Stimulated activated naive B cell treated with anti-CD40 and anti-IgM and Interleukin-4, amounts not matched to agents 10 μg/mL and 1 μg/mL and 100 μg/mL, for 72 hours (primary cell): ENCODE measurements at places on chromosomes 6 and 20.

- DNase-seq = no peak
Observed at GRCh38 chr6:136408204-136408603, 118.6 kb upstream of the BCLAF1 start.

- no peak for DNase-seq
Observed at GRCh38 chr6:54899986-54900385, 53.4 kb downstream of the FAM83B start.

GRCh38 chr6:150936021-150936555 is 70.6 kb downstream of the MTHFD1L start:
- no peak for DNase-seq

- DNase-seq = no peak
Observed at GRCh38 chr20:42634156-42634555, 555.5 kb downstream of the PTPRT start.

- no peak for DNase-seq
Observed at GRCh38 chr6:34447910-34448309, 18.0 kb upstream of the PACSIN1 start.

DNA sequence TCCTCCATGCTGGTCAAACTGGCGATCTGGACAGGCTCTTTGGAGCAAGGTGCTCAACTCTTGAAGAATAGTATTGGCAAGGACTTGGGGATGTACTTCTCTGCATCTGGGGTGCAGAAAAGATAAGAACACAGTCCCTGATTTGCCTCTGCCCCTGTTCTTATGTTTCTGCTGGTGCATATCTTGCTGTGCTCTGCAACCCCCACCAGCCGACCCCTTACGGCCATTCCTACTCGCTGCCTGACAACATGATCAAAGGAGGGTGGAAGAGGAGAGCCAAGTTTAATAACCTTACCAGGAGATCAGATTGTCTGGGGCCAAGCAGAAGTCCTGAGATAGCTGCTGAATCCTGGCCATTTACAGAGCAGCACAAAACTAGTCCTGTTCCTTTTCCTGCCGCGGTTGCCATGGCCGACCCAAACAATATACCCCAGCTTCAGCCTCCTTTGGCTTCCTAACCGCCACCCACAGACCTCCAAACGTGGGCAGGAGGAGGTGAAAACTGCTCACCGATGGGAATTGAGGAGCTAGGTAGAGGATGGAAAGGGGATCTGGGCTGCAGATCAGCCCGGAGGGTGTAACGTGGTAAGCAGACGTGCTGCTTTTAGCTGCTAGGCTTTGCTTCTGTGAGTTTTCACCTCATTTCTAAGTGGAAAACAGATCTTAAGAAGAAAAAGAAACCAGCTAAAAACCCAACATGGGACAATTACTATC is 60.9 kb downstream of the ATXN1 start:
- no peak for DNase-seq

DNA sequence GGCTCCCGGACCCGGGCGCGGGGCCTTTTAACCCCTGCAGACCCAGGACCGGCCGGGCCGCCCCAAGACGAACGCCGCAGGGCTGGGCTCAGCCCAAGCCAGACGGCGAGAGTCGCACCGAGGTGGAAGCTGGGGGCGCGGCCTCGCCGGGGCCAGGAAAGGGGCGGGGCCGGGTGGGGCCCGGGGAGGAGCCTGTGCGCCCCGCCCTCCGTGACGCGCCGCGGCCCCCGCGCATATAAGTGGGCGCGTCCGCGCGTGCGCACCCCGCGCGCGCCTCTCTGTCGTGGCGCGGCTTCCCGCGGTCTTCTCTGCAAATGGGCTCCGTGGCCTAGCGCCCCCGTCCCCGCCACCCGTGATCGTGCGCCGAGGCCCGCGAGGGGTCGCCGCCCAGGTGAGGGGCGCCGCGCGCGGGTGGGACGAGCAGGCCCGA is at the start of gene PPDPF:
TSS of gene PPDPF (plus strand) at position 262 of the 430 bp plus-strand sequence. CDS start 544 bp downstream, outside the sequence.
- DNase-seq = peak; percentile 78

GRCh38 chr6:50850223-50851048 is 31.8 kb downstream of the TFAP2B start:
- no peak for DNase-seq

DNA sequence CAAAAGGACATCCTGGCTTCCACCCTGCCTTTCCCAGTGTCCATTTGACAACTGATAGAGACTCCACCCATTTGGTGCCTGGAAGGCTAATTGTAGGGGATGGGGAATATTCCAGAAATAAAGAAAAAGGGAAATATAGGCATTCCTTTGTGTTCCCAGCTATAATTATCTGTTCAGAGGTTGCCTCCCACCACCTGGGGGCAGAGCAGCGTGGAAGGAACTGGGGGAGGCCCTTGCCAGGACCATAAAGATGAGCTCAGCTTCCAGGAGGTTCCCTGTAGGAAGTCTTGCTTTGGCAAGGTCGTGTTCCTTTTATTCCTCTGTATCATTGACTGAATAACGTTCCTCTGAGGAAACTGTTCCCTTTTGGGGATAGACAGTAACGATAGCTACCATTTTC is 214.7 kb downstream of the TFAP2C start:
- no peak for DNase-seq

DNA sequence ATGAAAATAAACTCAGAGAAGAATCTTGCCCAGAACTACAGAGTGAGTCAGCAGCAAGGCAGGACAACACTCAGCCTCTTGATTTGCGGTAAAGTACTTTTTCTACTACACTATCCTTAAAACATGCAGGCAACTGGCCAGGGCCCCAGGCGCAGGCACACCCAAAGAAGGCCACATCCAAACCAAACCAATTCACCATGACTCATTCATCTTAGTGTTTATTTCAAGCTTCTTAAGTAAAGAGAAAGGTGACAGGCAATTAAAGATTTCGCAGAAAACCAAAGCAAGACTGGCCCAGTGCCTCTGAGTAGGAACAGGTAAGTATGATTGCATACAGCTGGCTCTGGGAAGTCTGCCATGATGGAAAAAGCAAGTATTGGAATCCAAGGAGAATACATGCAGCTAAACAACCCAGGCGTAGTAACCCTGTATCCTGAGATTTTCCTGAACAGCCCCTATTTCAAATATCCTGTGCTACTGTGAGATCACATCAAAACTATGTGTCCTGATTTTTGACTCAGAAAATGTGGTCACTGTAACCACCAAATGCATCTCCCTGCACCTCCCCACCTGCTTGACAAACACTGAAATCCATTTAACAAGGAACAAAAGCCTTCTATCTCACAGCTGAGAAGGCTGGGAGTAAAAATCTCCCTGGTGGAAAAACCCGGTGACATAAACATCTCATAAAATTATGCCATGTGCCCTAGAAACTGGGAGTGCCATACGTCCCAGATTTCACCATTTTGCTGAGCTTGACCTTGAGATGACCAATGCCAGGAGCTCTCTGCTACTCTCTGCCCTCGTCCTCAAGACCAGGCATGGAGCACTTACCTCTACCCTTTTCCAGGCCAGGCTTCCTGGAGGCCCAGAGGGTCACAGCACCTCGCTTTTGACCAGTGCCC is 12.4 kb downstream of the WFDC3 start:
- no peak for DNase-seq

- peak; percentile 85 for DNase-seq
Observed at GRCh38 chr20:17856024-17856564, 112.5 kb downstream of the SNX5 start.

DNA sequence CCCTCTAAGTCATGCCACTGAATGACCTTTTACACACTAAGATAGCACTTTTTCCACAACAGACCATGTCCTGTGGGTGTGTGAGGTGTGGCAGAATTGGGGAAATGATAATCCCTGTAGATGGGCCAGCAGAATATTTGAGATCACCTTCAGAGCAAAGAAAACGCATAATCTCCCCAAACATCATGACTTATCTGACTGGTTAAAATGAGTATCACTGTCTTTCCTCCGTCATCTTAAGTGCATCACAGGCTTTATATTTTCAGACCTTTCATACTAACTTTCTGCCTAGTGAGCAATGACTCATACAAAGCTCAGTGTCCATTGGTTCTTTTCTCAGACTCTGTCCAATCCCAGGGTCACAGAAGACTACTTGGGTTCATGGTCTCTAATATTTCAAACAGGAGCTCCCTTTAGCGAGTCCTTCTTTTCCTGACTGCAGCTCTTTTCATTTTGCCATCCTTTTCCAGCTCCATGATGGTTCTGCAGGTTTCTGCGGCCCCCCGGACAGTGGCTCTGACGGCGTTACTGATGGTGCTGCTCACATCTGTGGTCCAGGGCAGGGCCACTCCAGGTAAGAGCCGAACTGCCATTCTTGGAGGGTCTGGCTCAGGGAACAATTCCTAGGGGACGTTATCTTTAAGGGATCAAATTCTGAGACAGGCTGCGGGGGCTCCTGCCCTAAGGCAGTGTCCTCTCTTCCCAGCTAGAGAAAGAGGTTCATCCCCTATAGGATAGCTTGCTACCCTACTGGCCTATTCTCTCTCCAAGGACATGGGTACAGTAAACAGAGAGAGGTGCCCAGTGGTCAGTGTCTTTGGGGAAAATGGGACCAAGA is at the start of gene HLA-DPB1:
TSS of gene HLA-DPB1 (plus strand) at position 423 of the 838 bp plus-strand sequence. CDS start at position 475, 52 bp downstream.
- peak; percentile 65 for DNase-seq

- no peak for DNase-seq
Observed at GRCh38 chr6:26003102-26003694, 40.6 kb downstream of the TRIM38 start.

- no peak for DNase-seq
Observed at GRCh38 chr20:58718121-58718563, 25.5 kb downstream of the NPEPL1 start.

- peak; percentile 1 for DNase-seq
Observed at GRCh38 chr6:120354452-120355098, 979.7 kb downstream of the TBC1D32 start.

DNA sequence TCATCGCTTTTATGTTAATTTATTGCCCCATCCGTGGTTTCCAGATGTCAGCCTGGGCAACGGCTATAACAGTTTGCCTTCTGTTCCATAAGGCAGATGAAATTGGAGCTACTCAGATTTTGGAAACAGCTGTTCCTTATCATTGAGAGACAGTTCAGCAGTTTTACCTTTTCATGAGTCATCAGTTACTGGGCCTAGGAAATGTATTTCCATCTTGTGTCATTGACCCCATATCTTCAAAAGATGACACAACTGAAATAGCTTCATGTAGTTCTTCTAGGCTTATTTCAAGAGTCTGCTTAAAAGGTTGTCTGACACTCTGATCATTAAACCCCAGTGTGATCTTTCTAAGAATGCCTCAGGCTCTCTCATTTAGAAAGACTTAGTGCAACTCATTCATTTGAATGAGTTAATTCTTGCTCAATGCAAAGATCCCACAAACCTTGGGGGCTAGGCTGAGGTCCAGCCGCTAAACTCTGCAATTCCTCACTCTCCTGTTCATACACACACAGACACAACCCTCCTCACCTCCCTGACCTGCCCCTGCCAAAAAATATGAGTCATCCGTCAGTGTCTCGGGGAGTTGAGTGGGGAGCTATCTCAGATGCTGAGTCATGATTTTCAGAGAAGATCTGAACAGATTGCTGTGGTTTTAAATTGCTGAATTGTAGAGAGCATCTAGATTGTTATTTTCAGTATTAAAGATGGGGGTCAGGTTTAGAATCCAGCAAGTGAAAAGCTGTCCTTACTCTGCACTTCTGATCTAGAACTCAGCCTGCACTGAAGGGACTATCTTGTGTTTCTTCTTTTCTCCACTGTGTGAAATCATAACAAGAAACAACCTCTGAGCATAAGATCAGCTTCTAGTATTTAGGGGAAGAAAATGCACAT is 61.8 kb downstream of the RPP40 start:
- no peak for DNase-seq

DNA sequence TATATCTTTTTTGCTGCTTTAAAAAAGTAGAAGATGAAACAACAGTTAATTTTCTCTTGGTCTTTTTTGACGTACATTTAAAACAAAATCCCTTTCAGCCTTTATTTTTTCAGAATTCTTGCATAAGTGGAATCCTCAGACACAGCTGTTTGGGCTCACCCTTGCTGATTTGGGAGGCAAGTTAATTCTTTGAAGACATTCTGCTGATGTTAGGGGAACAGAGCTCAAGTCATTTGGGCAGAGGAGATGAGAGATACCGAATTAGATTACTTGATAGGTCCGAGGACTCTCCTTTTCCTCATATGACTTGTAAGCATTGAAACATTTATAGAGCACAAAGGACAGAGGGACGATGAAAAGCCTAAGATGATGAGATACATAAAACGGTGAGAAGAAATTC is 567.9 kb upstream of the CITED2 start:
- no peak for DNase-seq

GRCh38 chr6:81562169-81562568 is 190.3 kb downstream of the TENT5A start:
- DNase-seq = no peak

DNA sequence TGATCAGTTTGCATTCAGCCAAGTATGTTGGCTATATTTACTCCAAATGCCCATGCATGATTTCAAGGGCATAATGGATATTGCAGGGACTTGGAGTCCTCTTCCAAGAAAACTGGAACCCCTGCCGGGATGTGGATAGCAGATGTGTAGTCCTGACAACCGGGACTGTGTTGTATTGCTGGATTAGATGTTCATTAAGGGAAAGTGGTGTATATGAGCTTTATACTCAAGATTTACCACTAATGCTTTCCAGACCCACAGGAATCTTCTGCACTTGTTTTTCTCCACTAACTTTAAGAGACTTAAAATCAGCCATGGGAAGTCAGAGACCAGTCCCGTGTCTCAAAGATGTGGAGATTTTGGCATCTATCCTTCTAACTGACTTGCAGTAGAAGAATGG is 770.9 kb downstream of the HDGFL1 start:
- no peak for DNase-seq

GRCh38 chr6:150698391-150698790 is 98.7 kb downstream of the PLEKHG1 start:
- no peak for DNase-seq

DNA sequence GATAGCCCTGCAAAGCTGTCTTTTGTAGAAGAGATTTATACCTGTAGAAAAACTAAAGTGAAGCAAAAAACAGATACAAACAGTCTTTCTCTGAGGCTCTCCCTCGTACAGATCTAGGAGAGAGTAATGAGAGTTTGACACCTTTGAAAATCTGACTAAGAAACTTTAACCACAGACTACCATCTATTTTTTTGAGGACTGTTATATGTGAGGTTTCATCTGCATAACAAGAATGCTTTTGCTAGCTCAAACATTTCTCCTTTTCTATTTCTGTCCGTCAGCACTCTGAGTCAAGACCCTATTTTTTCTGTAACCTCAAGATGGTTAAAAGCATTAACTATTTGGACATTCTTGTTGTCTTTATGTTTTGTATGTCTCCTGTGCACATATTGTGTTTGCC is 193.0 kb downstream of the BTBD3 start:
- no peak for DNase-seq

GRCh38 chr6:68497927-68498326 is 137.2 kb upstream of the ADGRB3 start:
- no peak for DNase-seq

DNA sequence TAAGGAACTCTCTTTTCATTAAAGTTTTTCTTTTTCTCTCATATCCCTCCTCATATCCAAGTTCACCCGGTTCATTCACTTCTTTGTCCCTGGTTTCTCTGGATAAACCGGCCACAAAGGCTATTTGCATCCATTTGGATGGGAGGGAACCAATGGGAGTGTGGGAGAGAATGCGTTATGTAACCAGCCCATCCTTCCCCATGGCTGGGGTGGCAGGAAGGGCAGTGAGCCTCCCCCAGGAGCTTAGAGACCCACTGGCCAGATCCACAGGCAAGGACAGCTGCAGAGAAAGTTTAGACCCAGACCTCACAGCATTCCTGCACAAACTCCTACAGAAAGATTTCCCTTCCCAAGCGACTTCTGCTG is 10.7 kb downstream of the CASS4 start:
- DNase-seq = no peak
